ENCODE measurements at places on chromosomes 2 and 18.

- DNase-seq: no peak
Observed at GRCh38 chr2:190849774-190850173, 30.8 kb upstream of the GLS start.

DNA sequence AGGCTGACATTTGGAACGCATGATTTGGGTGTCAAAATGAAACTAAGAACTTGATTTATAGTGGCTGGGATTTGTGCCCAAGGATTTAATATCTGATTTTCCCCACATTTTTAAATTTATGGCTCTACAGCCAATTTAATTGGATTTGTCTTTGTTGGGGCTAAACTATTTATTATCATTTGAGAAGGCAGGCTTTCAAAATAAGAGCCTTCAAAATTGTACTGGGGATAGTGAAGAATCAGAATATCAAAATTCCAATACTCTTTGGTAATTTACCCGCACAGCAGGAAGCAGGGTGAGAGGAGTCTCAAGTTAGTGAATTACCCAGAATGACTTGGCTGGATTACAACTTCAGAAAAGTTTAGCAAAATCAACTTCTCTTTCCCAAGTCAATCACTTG is 278.1 kb downstream of the LRATD1 start:
- no peak for DNase-seq

GRCh38 chr18:3875961-3876360 is 426.0 kb downstream of the TGIF1 start:
- DNase-seq: no peak

DNA sequence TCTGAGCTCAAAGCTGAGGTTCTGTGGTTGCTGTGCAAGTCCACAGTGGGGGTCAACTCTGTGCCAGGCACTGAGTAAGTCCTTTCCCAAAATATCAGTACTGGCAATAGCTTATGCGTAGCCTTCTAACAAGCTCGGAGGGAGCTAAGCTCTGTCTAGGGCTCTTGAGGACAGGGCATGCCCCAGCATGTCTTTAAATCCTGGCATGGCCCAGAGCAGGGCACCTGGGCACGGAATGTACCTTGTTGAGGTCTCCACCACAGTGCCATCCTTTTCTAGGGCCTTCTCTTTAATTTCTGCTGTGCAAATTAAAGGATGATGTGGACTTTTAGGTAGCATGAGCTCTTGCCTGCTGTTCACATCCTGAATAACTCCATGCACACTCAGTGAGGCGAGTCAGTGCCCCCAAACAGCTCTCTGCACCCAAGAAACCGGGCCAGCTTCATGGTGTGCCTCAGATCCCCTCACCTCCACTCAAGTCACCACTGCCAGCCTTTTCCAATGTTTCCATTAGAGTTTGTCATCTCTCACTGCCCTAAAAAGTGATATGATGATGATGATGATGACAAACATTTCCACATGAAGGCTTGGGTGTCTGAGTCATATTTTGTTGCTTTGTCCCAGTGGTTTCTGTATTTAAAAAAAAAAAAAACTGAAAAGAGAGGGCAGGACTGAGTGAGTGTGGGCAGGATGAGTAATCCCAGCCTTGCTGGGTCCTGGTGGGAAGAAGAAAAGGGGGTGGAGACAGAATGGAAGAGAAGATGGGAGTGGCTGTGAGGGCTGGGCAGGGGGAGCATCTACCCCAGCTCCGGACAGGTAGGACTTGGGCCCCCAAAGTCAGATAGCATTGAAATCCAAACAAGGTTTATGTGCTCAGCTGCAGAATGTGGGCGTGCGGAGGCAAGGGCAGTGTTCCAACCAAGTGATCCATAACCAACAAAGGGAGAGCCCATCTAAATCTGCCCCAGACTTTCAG is 78.9 kb downstream of the ZBTB7C start:
- DNase-seq: no peak

DNA sequence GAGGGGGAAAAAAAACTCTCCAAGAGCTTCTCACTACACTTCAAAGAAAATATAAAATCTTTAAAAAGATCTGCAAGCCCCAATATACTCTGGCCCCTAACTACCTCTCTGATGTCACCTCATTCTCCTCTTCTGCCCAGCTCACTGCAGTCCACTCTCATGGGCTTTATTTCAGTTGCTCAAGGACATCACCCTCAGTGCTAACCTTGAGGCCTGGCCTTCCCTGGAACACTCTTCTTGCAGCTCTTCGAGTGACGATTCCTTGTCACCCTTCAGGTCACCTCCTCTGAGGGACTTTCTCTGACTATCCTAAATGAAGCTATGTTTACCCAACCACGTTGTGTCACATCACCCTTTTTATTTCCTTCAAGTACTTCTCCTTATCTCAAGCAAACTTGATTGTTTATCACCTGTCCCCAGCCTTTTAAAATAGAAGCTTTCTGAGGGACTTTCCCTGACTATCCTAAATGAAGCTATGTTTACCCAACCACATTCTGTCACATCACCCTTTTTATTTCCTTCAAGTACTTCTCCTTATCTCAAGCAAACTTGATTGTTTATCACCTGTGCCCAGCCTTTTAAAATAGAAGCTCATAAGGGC is 10.4 kb downstream of the RTTN start:
- no peak for DNase-seq

DNA sequence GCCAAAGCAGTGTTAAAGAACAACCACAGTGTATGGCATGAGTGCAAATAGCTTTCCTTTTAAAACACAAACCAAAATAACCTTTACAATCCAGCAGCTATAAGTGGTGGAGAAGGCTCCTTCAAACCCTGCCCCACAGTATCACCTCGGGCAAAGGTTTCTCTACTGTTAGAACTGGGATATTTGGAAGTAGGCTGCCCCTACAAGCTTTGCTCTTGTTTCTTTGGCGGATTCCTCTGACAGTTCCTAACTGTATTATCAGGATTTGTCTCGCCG is 214.8 kb downstream of the ZNF521 start:
- DNase-seq: no peak

GRCh38 chr2:236464140-236464539 is 105.5 kb upstream of the ACKR3 start:
- no peak for DNase-seq

- no peak for DNase-seq
Observed at GRCh38 chr2:210132239-210132638, 39.0 kb downstream of the KANSL1L start.

DNA sequence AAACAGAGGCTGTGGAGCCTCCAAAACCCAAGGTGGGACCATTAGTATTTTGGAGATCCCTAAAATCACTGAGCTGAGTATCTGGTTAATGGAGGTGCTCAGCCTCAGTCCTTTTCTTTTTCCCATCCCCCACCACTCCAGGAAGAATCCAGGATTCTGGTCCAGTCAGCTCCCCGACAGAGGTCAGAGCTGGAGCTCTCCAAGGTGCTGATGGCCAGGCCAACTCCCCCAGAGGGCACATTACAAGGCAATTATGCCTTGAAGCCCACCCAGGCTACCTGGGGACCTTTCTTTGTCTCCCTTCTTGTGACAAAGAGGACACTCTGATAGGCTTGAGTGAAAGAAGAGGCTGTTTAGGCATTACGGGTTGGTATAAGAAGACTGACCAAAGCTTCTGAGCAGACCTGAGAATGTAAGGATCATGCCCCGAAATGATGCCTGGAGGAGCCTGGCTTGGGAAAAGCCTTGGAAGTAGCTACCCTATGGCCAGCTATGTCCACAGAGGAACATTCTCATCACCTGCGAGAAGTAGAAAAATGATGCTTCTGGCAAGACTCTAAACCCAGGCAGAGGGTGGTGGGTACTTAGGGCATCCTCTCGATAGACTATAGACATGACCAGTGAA is 102.5 kb upstream of the LDAH start:
- no peak for DNase-seq

GRCh38 chr2:108835040-108835439 is 48.5 kb downstream of the CCDC138 start:
- no peak for DNase-seq

DNA sequence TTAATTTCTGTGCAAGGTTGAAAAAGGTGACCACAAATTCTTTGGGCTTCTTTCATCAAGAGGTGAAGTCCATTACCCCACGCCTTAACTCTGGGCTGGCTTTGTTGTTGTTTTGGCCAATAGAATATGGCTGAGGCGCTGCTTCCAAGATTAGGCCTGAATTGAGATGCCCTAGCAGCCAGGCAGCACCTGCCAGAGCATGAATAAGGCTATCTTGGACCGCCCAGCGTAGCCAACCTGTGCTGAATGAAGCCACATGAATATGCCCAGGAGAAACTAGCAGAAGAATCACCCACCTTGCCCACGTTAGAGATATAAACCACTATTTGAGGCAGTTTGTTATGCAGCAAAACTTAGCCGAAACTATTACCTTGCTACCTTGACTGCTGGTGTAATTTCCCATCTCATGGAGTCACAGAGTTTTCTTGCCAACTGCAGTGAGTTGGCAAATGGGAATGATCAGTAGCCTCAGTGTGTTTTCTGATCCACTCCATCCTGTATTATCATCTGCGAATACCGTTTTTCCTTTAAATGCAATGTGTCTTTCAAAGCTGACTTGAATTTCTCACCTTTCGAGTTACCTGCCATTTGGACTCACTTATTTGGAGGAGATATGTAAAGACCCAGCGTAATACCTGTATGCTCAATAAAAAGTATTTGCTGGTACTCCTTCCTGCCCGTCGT is 679 bp downstream of the TSGA10 start:
- no peak for DNase-seq

GRCh38 chr2:238784671-238785527 is 63.0 kb upstream of the TWIST2 start:
- peak; percentile 34 for DNase-seq

GRCh38 chr2:135182601-135183000 is 130.5 kb downstream of the RAB3GAP1 start:
- DNase-seq: no peak

DNA sequence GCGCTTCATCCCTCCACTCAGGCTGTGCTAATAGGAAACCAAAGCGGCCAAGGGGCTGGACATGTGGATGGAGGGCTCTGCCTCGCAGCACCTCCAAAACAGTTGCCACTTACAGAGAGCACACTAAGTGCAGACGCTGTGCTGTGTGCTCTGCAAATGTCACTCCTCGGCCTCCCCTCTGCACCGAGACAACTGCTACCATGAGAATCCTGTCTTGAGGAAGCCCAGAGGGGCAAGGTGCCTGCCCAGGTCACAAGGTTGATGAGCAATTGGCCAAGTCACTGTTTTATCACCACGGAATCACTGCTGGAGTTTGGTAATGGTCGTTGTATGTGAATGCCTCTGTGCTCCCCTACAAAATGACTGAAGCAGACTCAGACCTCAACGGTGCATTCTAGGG is 132.2 kb downstream of the SEPTIN10 start:
- no peak for DNase-seq

DNA sequence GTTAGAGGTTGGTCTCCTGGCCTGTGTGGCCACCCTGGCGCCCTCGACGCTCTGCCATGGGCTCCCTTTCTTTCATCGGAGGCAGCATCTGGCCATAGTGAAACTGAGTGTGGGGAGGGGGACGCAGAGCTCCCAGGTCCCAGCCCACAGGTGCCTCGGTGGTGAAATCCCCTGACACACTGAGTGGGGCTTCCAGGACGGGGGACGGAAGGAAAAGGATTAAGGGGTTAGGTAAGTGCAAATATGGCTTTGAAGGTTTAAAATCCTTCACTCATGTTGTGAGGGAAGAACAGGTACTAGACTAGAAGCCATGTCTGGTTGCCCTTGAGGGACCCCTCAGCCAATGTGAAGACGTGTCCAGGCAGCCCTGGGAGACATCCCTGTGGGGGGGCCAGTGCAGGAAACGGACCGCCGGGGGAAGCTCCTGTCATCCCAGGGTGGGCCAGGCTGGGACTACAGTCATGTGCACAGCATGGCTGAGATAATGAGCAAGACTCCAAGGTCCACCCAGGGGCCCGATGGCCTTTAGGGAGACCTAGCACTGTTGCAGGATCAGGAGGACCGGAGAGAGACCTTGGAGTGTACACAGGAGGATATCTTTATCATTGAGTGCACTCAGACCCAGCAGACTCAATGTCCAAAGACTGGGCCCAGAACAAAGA is 36.3 kb downstream of the RTP5 start:
- no peak for DNase-seq

- DNase-seq: no peak
Observed at GRCh38 chr18:34576622-34577021, 133.5 kb upstream of the DTNA start.

DNA sequence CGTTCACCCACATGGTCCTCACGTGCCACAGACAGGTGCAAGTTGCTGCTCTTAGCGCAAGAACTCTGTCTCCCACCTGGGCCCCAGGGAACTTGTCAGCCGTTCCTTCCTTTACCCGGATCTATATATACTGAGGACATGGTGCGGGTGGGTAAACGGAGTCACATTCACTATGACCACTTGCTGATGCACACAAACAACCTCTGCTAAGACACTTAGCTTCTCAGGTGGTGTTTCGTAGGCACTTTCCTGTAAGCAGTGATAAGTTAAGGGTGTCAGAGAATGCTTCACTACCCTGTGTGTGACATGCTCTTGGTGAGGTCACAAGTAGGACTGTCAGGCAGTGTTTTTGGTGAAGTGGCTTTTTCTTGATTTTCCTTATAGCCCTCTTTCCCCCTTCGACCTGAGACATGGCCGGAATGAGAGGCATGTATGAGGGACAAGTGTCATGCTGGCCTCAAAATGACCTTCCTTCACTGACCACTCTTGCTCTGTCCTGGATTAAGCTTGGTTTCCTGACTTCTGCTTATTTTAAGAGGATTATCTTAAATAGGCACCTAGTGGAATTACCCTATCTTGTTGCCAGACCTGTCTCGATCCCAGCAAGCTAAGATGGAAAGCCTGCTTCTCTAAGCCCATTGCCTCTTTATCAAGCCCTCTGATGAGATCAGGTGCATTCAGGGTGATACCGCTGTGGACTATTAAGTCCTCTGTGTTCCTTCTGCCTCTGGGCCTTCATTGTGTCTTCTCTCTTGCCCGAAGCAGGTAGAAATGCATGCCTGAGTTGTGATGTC is 97.1 kb upstream of the CELF4 start:
- DNase-seq: no peak

DNA sequence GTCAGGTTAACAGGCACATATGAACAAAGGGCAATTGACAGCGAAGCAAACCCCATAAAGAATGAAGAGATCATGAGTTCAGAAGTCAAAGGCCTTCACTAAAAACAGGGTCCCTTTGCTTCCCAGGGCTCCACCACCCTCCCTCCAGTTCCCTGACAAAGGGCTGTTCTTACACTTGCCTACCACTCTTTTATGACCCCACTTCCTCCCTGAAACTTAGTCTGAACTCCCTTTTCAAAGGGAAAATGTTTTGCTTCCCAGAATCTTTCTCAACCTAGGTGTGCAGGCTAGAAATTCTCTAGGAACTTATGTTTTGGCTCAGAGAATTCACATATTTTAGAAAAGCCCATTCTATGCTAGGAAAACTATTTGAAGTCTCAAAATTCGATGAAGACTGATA is 86.0 kb upstream of the ITGA4 start:
- no peak for DNase-seq

DNA sequence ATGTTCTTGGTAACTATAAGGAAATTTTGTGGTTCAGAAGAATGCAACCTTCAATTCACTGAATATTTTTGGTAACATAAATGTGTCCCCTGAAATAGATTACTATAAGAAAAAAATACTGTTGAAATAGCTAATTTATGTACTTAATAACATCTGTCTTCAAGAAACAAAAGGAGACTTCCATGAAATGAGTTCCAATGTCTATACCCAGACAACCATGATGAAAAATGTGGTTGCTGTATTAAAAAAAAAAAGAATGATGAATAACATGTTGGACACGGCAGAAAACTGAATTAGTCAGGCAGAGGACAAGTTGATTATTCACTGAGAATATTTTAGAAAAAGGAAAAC is 98.5 kb downstream of the TACR1 start:
- no peak for DNase-seq

All from stimulated activated CD4-positive, alpha-beta T cell treated with anti-CD3 and anti-CD28 coated beads, TNF-alpha, amount 100 ng/mL, for 48 hours (primary cell).